Breast epithelium (tissue), 4 donors: ENCODE measurements at places on chromosomes 6 and 20. TPM values are rescaled to one million over a fixed set of nuclear protein-coding genes. Genes with fewer than 3 reads are reported as not detected.

Gene SIRPD
- not detected for total RNA-seq

Gene UBD
- 2.9 TPM for total RNA-seq

Gene RBPJL
- not detected for total RNA-seq

DNA sequence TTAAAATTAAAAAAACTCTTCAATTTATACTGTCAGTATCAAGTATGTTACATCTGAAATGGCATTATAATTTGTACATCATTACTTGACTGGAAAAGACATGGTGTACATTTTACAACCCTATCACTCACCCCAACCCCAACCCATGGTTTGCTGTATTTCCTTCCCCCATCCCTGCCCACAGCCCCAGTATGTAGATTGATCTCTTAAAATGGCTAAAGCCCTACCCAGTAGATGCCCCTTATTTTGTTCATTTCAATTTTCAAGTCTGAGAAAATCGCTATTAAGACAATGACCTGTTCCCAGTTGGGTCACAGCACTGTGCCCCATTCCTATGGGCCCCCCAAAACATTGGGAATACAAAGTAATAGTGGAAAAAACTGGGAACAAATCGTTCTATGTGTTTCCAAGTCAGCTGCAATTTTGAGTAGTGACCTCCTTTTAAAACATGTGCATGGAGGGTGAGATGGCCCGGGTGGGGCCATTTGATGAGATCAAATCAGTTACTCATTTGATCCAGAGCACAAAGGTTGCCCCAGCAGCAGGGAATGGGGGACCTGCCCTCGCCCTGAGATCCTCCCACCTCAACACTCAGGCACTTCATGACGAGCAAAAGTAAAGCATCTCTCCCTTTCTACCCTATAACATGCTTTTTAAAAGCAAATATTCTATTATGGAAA is 13.3 kb downstream of the EZR start:
- no peak for DNase-seq
- no peak overlapping the region for H3K4me3 ChIP-seq
- H3K27ac ChIP-seq, result peak overlapping the region; percentile 10
- H3K27me3 ChIP-seq, result no peaks in the 10 kb centered on the region
- no peaks in the 10 kb centered on the region for H3K36me3 ChIP-seq
- H3K4me1 ChIP-seq, result no peaks in the 10 kb centered on the region

- H3K27ac ChIP-seq, result no peak overlapping the region
- no peaks in the 10 kb centered on the region for H3K36me3 ChIP-seq
- H3K4me1 ChIP-seq, result no peaks in the 10 kb centered on the region
- H3K4me3 ChIP-seq, result no peak overlapping the region
Observed at GRCh38 chr6:156876302-156876701, 99.1 kb downstream of the ARID1B start.

GRCh38 chr20:1892119-1892385 is 3.2 kb upstream of the SIRPA start:
- no peaks in the 10 kb centered on the region for H3K4me1 ChIP-seq
- no peaks in the 10 kb centered on the region for H3K36me3 ChIP-seq
- no peak for DNase-seq
- H3K27me3 ChIP-seq, result no peaks in the 10 kb centered on the region
- peak overlapping the region; percentile 99 for H3K27ac ChIP-seq

- no peaks in the 10 kb centered on the region for H3K27me3 ChIP-seq
- H3K4me1 ChIP-seq, result no peaks in the 10 kb centered on the region
- no peak overlapping the region for H3K27ac ChIP-seq
- no peaks in the 10 kb centered on the region for H3K36me3 ChIP-seq
- no peak for DNase-seq
Observed at GRCh38 chr6:91566467-91566866, 979.6 kb upstream of the MAP3K7 start.

DNA sequence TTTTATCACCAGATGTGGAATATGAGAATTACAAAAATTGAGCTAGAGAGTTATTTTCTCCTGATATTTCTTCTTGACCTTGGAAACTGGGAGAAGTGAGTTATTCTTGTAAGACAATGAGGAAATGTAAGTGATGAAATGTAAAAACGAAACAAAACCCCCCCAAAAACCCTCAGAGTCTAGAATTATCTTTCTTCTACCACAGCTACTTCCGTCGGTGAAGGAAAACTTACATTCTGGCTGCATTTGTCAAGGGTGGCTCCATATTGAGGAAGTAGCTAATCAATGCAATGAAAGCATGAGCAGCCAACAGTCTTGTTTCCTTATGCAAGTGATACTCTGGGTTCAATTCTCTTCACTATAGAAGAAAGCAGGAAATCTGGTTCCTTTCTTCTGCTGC is 661.7 kb upstream of the CITED2 start:
- no peak for DNase-seq
- H3K27ac ChIP-seq, result no peak overlapping the region
- no peaks in the 10 kb centered on the region for H3K27me3 ChIP-seq

DNA sequence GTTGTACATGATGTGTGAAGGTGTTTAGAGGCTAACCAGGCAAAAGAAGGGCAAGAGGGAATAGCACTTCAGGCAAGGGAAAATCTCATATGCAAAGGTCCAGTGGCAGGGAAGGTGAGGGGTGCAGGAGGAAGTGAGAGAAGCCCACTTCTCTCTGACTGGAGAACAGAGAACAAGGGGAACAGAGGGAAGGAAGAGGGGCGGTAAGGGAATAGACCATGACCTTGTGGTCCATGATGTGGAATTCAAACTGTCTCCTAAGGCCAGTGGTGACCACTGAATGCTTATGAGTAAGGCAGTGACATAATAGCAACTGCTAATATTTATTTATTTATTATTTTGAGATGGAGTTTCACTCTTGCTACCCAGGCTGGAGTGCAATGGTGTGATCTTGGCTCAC is 20.6 kb upstream of the SLC9A8 start:
- no peaks in the 10 kb centered on the region for H3K27me3 ChIP-seq
- DNase-seq, result no peak
- H3K36me3 ChIP-seq, result no peaks in the 10 kb centered on the region
- no peak overlapping the region for H3K4me3 ChIP-seq
- H3K4me1 ChIP-seq, result no peaks in the 10 kb centered on the region

DNA sequence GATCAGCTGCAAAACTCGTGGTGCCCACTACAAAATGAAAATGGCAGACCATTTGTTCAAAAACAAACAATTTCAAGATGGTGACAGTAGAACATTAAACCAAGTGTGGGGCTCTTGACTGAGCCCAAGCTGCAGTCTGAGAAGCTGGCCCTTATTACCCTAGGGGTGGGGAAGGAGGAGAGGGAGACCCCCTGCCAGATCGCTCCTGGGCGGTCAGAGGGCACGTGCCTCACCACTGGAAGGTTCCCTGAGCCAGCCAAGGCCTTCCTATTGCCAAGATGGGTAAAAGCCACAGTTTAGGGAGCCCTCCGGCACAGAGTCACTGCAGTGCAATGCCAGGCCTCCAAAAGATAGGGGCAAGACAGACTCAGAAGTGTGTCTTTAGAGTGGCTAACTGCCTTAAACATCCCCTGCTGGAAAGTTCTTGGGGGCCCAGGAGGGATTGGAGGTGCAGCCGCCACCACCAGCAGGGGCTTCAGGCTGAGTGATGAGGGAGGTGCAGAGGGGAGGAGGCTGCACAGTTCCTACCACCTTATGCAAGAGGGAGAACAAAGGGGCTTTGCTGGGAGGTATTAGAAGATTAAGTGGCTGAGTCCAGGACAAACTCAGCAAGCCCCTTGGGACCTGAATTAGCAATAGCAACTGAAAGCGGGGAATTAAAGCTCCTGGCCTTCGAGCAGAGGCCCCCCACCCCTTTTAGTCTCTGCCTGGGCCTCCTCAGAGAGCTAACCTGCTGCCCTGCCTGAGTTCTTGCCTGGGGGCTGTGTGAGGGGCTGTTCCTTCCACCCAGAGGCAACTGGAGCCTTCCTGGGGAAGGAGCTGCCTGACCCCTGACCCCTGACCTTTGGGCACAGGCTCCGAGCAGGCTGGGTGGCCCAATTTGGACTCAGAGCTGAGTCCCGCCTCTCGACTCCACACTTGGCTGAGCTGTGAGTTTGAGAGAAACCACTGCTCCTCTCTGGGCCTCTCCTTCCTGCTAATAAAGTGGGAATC is 88.4 kb downstream of the VEGFA start:
- no peaks in the 10 kb centered on the region for H3K4me1 ChIP-seq
- H3K27ac ChIP-seq, result no peak overlapping the region
- DNase-seq, result no peak
- H3K27me3 ChIP-seq, result no peaks in the 10 kb centered on the region
- H3K4me3 ChIP-seq, result no peak overlapping the region
- H3K36me3 ChIP-seq, result no peaks in the 10 kb centered on the region

GRCh38 chr6:44238687-44239350 is 8.1 kb upstream of the HSP90AB1 start:
- H3K4me3 ChIP-seq, result no peak overlapping the region
- DNase-seq, result no peak
- peaks cover 3% of the 10 kb centered on the region for H3K4me1 ChIP-seq
- peak overlapping the region; percentile 99 for H3K27ac ChIP-seq

- no peaks in the 10 kb centered on the region for H3K27me3 ChIP-seq
- peak; percentile 57 for DNase-seq
- H3K4me1 ChIP-seq, result peaks cover 13% of the 10 kb centered on the region
- H3K36me3 ChIP-seq, result no peaks in the 10 kb centered on the region
Observed at GRCh38 chr20:25058051-25058846, at the start of gene ACSS1. TSS of gene ACSS1 (minus strand) at chr20:25058139. CDS start at chr20:25058102, 37 bp downstream.

DNA sequence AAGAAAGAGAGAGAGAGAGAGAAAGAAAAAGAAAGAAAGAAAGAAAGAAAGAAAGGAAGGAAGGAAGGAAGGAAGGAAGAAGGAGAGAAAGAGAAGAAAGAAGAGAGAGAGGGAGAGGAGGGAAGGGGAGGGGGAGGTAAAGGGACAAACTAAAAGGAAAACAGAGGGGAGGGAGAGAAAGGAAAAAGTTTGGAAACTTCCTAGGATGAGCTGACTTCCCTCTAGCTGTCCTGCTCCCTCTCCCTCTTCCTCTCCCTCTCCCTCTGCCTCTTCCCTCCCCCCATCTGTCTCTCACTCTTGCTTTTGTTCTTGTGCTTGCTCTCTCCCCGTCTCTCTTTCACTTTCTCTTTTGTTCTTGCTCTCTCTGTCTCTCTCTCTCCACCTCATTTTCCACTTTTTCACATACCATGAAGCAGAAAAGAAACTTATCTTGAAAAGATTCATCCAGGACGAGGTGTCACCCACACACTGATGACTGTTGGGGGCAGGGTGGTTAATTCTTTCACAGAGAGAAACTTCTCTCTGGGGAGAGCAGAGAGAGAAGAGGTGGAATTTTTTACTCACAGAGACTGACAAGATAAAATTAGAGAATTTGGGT is 56.4 kb upstream of the DUSP22 start:
- no peak for DNase-seq
- H3K4me1 ChIP-seq, result no peaks in the 10 kb centered on the region
- no peaks in the 10 kb centered on the region for H3K27me3 ChIP-seq
- no peaks in the 10 kb centered on the region for H3K36me3 ChIP-seq
- peak overlapping the region; percentile 26 for H3K27ac ChIP-seq

DNA sequence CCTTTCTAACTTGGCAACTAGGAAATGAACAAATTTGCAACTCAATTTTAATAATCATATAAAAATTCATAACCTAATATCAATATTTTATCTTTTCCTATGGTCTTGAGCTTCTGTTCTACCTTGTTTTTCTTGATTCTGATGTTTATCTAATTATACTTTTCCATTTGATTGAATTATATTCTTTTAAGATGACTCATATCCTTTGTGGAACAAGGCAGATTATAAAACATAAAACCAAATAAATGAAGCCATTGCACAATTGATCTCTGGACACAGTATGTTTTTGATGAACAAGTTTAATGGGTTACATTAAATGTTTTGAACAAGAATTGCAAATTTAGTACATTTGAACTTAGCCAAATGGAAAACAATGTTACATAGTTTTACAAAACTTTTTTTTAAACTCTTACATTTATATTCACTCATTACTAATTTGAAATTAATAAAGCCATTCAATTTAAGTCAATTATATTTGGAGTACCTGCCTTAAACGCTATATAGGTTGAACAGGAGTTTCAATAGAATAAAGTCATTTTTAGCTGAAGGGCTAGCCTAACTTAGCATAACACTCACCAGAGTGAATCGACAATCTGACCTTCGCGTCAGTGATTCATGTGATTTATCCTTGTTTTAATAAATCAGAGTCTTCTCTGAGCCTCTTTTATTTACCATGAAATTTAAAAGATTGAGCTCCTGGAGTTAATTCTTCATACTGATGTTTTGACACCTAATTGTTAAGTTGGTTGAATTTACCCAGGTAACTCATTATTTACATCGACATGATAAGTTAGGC is 3.8 kb downstream of the NCOA7 start:
- no peaks in the 10 kb centered on the region for H3K36me3 ChIP-seq
- H3K27ac ChIP-seq, result peak overlapping the region; percentile 98
- peak overlapping the region; percentile 88 for H3K4me3 ChIP-seq
